ENCODE measurements at places on chromosomes 2 and 18.

DNA sequence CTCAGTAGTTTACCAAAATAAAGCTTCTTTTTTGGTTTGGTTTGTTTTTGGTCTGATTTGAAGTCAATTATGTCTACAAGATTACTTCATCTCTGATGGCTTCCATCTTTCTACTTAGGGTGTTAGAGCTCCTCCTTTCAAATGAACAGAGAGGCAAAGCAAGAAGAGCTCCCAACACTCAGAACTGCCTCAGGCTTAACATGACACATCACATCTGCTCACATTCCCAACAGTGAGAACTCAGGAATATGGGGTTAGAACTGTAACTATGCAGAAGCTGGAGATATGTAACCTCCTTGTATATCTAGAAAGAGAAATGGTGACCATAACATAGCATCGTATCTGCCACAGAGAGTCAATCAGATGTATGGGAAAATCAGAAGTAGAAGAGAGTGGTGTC, 11.4 kb upstream of the LRATD1 start:
- DNase-seq = no peak

- DNase-seq = no peak
These were observed 322.8 kb upstream of the TANK start for GRCh38 chr2:160837416-160837815.

DNA sequence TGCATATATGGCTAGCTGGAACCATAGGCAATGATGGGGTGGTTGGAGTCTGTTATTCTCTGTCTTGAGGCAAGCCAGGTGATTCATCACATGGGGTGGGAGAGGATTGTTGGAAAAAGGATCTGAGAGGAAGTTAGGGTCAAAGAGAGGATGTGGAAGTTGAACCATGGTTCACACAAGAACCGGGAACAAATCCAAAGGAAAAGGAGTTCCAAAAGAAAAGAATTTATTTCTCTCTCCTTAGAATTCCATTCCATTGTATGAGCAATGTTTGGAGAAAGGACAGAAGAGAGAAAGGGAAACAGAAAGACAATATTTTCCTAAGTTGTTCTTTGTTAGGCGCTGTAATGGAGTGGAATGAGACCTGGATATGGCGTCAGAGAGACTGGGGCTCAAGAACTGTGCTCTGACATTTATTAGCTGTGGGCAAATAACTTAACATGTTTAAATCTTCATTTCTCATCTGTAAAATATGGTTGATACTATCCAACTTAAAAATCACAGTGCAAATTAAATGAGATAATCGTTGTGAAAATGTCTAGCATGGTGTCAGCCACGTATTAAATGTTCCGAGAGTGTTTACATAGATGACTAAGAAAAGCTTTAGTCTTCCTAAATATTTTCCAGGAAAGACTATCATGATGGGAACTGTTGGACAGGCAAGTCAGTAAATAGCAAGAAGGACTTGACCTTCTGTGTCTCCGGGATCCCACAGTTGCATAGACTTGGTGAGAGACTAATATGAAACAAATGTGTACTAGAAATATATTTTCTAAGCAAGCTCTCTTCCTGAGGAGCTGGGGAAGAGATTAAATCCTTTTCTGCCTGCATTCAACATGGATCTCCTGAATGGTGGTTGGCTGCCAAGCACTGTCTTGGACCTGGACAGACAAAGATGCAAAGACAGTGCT, 71.4 kb downstream of the TRIB2 start:
- no peak for DNase-seq

GRCh38 chr2:140747665-140748064, 1383.2 kb downstream of the LRP1B start:
- no peak for DNase-seq

- no peak for DNase-seq
These were observed 392.5 kb upstream of the SALL3 start for GRCh38 chr18:78587096-78587495.

DNA sequence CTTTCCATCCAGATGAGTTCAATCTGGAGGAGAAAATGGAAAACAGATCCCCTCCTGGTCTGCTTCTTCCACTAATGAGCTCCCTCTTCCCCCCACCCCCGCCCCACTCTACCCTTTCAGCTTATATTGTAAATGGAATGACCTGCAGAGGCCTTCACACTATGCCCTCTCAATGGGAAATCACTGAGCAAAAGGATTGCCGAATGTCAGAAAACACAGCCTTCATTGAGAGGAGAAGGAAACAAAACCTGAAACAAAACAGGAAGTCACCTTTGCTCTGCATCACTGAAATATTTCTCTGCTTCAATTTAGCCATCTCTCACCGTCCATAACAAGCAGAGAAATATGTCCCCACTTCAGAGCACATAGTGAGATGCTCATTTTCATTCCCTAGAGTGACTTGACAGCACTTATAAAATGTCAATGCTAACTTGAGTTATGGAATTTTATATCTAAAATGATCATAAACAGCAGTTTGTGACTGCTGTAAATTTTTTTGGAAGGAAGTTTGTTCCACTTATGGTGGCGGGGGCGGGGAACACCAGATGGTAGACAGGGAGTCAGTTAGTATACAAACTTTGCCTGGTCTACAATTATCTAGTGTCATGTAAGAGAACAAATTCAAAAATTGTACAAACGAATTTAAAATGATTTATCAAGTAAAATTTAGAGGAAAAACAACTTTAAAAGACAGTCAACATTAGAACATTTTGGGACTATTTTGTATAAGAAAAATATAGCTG, 1.8 kb upstream of the FRZB start:
- DNase-seq = no peak

DNA sequence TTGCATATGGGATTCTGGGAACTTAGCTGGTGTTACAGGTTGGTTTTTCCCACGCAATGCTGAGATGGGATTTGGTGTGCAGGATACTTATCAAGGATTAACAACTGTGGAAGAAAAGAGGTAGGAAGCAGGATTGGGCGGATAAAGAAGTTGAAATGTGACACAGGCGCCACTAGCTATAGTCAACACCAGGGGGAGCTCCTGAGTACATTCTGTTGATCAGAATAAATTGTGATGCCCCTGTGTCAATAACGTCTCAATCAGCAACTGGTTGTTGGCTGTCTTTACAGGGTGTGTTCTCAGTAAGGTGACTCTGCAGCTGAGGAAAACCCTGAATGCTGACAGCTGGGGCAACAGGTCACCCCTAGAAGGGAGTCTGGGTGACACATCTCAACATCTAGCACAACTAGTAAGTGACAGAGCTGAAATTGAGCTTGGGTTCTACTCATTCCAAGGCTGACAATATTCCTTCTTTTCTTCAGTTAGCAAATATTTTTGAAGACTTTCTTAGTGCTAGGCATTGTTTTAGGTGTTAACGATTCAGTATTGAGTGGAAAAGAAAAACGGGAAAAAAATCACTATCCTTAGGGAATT, 143.0 kb downstream of the ARL6IP6 start:
- DNase-seq = no peak

DNA sequence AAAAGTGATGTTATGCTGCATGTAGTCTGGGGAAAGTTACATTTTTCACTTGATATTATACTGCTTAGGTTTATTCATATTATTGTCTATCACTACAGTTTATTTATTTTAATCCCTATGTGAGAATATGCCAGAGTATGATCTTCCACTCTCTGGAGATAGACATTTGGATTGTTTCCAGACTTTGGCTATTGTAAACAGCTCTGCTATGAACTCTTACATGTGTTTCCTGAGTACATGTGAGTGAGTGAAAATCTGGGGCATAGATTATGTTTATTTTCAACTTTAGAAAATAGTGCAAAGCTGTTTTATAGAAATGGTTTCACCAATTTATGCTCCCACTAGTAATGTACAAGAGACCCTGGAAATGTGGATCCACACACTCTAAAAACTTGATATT, 49.0 kb upstream of the EPAS1 start:
- DNase-seq = no peak

- DNase-seq = no peak
These were observed 8.8 kb downstream of the RETREG2 start for GRCh38 chr2:219186754-219187456.

DNA sequence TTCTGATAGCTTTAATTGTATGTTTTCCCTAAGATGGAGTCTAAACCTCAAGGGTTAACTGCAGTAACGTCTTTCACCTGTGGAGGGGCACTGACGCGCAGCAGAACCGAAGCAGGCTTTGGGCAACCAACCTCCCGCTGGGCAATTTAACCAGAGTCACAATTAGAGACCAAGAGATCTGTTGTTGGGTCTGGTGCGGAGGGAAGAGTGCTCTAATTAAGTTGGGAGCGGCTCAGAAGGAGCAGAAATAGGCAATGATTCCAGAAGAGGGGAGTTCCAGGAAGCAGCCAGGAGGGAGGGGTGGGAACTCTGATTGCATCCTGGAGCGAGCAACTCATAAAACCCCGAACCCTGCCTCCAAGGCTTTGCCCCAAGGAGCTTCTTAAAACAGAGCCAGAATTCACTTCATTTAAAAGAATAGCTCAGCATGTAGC, 245.8 kb downstream of the PAX3 start:
- no peak for DNase-seq

DNA sequence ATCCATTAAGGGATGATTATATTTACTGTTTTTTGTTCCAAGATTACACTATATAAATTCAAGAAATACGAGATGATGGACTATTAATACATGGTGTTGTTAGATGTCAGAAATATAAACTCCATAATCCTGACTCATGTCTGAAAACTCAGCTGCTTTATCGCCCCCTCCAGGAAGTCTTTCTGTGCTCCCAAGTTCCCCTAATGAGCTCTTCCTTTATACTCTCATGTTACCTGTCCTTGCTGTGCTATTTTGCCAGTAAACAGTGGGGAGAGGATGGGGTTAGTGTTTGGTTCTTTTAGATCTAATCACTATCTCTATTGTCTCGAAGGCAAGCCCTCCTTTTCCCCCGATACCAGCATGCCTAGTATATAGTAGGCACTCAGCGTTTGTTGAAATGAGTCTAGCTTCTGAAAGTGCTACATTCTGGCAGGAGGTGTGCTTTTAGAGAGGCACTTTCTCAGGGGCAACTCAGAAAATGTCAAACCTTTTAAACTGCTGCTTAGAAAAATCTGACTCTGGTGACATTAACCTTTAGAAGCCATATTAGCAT, 21.4 kb upstream of the BARD1 start:
- no peak for DNase-seq

DNA sequence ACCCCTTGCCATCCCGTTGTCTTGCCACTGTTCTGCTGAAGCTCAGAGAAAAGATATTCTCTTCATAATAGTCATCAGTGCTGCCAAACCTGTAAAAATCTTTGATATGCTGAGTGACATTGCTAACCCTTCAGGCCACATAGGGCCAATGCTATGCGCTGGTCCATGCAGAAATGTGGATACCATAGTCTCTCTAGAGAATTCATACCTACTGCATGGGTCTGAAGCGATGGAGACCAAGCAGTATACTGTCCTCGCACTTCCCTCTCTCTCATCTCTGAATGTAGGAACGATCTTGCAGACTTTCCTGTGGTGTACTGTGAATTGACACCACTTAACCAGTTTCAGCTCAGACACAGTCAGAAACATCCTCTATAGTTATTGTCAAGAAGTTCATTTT, 17.9 kb upstream of the ANKRD44 start:
- DNase-seq = no peak

DNA sequence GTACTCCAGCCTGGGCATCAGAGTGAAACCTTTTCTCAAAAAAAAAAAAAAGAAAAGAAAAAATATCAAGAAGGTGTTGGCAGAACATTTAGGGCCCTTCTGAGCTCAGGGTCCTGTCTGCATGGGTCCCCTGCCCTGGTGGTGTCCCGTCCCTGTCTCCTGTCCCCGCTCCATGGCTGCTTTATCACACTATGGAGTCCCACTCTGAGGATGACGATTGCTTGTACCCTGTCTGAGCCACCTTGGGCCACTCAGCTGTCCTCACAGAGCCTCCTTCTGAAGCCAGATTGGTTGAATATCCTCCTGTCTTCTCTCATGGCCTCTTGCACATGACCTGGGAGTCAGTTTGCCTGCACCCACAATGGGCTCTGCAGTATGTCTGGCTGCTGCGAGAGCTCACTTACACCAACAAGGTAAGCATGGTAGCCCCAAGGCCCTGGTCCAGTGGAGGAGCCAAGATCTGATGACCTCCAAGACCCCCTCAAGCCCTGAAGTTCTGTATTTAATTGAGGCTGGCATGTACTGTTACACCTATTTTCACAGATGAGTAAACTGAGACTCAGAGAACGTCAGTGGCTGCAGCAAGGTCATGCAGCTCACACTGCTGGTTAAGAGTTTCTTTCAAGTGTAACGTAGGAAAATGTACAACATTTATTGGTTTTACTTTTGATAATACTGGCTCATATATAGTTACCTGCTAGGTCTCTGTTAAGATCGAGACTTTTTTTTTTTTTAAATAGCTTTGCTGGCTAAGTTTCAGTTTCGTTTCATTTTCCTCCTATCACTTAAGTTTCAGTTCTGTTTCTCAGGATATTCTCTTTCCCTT, 16.9 kb upstream of the ZCCHC2 start:
- peak; percentile 27 for DNase-seq

DNA sequence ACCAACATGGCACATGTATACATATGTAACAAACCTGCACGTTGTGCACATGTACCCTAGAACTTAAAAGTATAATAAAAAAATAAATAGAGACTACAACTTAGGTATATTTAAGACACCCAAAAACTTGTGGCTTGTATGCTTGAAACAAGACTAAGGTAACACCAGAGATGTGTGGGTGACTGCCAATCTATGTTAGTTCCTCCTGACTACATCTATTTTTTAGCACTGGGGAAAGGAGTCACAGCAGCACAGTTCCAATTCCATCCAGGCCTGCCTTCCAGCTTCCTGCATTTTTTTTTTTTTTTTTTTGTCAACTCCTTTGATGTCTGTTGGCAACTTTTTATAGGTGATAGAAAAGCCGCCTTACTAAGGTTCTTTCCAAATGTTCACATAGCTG, 18.2 kb downstream of the C2orf69 start:
- no peak for DNase-seq

DNA sequence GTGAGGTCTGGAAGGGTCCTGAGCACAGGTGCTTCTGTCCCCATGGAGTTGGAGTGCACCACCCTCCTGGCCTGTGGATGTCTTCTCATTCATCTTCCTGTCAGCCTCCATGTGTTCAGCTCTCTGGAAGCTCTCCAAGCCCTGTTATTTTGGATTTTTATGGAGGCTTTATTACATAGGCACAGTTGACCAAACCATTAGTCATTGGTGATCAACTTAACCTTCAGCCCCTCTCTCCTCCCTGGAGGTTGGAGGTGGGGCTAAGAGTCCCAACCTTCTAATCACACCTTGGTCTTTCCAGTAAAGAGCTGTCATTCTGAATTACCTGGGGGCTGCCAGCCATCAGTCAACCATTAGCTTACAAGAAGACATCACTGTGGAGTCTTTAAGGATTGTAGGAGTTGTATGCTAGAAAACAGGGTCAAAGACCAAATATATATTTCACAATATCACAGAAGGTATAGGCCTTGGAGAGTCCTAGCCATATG, 7.5 kb upstream of the MCFD2 start:
- DNase-seq = no peak

- DNase-seq = no peak
These were observed 757.7 kb downstream of the KCNJ3 start for GRCh38 chr2:155456222-155456621.

GRCh38 chr2:41972819-41973218, 75.0 kb upstream of the PKDCC start:
- no peak for DNase-seq

- no peak for DNase-seq
These were observed 14.4 kb upstream of the CCL20 start for GRCh38 chr2:227799202-227799601.

- peak; percentile 9 for DNase-seq
These were observed 2.3 kb upstream of the ALKAL2 start for GRCh38 chr2:290090-290722.
